ENCODE measurements at places on chromosomes 4 and X. TPM values are rescaled to one million over a fixed set of nuclear protein-coding genes. Genes with fewer than 3 reads are reported as not detected.

The MAGEE2 gene
- total RNA-seq: not detected

GRCh38 chr4:169412046-169412445 lies 141.3 kb upstream of the SH3RF1 start:
- DNase-seq: no peak

- DNase-seq: no peak
Measured at GRCh38 chr4:38153387-38153760, 193.2 kb downstream of the PTTG2 start.

DNA sequence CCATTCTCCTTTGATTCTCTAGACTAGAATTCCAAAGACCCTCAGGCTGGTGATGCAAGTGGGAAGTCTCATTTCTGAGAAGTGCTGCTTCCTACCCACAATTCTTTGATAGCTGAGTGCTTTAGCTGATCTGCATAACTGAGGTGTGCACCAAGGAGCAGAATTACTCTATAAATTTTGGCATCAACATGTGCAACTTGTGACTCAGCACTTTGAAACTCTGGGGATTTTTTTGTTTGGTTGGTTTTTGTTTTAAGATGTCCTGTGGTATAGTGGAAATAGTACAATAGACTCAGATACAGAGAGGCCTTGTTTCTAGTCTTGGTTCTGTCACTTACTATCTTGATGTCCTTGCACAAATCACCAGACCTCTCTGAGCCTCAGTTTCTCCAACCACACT lies 148.4 kb downstream of the AR start:
- no peak for DNase-seq

The DIPK2B gene
- total RNA-seq: 5.6 TPM

The BMX gene
- 5.8 TPM for total RNA-seq

GRCh38 chr4:26074712-26075430 lies 160.9 kb downstream of the SMIM20 start:
- no peak for DNase-seq

The FAM184B gene
- not detected for total RNA-seq

GRCh38 chrX:78650906-78651437 lies 8.2 kb downstream of the RTL3 start:
- no peak for DNase-seq

DNA sequence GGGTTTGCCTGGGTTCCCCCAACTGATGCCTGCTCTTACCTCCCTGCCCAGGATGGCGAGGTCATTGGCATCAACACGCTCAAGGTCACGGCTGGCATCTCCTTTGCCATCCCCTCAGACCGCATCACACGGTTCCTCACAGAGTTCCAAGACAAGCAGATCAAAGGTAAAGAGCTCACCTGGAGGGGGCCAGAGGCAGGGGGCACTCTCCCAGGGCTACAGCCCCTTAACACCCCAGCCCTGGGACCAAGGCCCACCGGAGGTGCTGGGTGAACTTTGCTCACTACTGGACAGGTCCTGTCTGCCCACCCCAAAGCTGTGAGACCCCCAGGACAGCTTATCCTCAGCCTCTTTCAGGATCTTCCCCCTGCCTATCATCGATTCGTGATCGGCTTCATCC lies 24.5 kb downstream of the HTRA3 start:
- peak; percentile 34 for DNase-seq

The RTL5 gene
- total RNA-seq: 1.4 TPM

GRCh38 chr4:137310166-137310565 lies 222.1 kb downstream of the PCDH18 start:
- DNase-seq: no peak

The MAP9 gene
- 1.7 TPM for total RNA-seq

The ARX gene
- total RNA-seq: not detected

GRCh38 chr4:130336585-130337217 lies 1240.7 kb downstream of the C4orf33 start:
- no peak for DNase-seq

The TEX13A gene
- total RNA-seq: not detected

DNA sequence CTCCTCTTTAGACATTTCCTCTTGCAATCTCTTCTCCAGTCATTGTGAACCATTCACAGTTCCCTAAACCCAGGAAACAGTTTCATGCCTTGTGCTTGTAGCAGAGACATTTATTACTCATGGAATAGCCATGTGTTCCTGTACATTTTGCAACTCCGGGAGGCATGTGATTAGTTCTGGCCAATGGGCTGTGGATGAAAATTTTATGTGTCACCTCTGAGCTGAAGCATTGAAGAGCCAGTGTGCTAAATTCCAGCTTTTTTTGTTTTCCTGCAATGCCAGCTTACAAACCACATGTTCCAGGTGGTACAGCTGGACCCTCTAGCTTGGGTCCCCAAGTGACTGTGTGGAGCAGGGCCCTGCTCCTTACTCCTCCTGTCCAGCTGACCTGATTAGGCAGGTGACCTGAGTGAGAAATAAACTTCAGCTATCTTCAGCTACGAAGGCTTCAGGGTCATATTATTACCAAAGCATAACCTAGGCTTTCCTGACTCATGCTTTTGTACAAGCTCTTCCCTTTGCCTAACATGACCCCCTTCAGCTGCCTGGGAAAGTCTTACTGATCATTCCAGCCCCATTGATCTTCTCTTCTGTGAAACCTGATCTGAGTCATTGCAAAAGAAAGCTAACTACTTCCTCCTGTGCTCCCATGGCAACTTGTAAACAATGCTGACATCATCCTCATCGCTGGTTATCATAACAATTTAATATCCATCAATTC lies 200.4 kb downstream of the PTTG2 start:
- peak; percentile 58 for DNase-seq

GRCh38 chr4:119506806-119507205 lies 121.8 kb downstream of the PDE5A start:
- DNase-seq: no peak

The RASL11B gene
- total RNA-seq: not detected

GRCh38 chrX:136353526-136354093 lies 52.8 kb downstream of the ADGRG4 start:
- DNase-seq: no peak
